Right kidney (tissue), 9 donors: ENCODE measurements at places on chromosomes 1 and 21.

GRCh38 chr1:191641420-191642260 is 516.6 kb upstream of the RGS18 start:
- no peak for DNase-seq

- peak; percentile 13 for DNase-seq
Observed at GRCh38 chr21:41170442-41170841, 2.5 kb downstream of the BACE2 start.

DNA sequence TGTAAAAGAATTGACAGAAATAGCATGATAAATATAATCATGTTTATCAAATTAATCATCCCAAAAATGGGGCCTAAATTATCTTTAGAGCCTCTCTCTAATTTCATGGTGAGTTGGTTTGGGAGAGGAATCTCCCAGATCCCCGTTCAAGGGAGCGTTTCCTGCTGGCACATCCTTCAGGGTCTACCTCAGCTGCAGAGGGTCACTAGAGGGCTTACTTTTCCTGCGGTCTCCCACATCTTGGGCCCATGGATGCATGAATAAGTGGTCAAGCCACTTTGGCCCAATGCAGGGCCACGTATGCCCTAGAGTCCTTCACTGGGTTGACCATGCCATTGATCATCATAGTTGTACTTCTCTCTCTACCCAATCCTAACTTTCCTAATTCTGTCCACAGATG is 164.1 kb downstream of the USP25 start:
- no peak for DNase-seq

DNA sequence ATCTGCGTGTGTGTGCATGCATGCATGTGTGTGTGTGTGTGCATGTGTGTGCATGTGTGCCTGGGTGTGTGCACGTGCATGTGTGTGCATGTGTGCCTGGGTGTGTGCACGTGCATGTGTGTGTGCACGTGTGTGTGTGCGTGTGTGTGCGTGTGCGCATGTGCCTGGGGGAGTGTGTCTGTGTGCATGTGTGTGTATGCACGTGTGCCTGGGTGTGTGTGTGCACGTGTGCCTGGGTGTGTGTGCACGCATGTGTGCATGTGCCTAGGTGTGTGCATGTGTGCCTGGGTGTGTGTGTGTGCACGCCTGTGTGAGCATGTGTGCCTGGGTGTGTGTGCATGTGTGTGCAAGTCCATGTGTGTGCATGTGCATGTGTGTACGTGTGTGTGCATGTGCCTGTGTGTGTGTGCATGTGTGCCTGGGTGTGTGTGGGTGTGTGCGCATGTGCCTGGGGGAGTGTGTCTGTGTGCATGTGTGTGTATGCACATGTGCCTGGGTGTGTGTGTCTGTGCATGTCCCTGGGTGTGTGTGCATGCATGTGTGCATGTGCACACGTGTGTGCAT is 29.3 kb upstream of the COL6A2 start:
- no peak for DNase-seq

GRCh38 chr1:1235016-1235744 is 3.1 kb downstream of the B3GALT6 start:
- DNase-seq, result no peak

GRCh38 chr1:27606708-27607238 is 2.8 kb upstream of the AHDC1 start:
- no peak for DNase-seq

DNA sequence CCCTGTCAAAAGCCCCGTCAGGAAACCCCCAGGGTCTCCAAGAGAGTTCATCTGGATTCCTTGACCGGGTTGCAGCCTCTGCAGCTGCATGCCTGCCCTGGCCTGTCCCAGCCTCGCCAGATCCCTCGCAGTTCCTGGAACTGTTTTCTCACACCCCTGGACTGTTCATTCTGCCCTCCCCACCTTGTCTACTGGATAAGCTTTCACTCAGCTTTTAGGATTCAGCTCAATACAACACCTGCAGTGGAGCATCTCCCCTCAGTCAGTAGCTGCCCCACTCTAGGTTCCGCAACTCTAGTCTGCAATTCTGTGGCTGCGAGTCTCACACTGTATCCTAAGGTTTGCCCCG is 67.2 kb downstream of the FAM163A start:
- DNase-seq, result no peak

- DNase-seq, result no peak
Observed at GRCh38 chr1:68705466-68705865, 208.6 kb upstream of the DEPDC1 start.

DNA sequence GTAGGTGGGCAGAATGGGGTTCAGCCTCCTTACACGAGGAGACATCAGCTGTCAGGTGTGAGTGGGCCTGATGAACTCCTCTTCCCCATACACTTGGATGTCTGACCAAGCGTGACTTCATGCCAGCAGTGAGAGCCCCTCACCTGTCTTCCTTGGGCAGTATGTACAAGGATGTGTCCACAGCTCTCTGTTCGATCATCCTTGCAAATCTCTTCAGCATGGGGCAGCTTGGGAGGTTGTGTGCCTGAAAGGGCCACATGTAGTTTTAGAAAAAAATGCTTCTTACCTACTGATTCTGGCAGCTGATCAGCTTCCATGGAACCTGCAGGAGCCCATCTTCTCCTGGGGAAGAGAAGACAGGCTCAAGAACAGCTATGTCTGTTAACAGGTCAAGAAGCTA is 18.0 kb downstream of the ACP6 start:
- no peak for DNase-seq

- peak; percentile 80 for DNase-seq
Observed at GRCh38 chr1:100539836-100540536, 2.0 kb downstream of the GPR88 start.

- DNase-seq, result no peak
Observed at GRCh38 chr1:64361974-64362373, 108.0 kb upstream of the CACHD1 start.

DNA sequence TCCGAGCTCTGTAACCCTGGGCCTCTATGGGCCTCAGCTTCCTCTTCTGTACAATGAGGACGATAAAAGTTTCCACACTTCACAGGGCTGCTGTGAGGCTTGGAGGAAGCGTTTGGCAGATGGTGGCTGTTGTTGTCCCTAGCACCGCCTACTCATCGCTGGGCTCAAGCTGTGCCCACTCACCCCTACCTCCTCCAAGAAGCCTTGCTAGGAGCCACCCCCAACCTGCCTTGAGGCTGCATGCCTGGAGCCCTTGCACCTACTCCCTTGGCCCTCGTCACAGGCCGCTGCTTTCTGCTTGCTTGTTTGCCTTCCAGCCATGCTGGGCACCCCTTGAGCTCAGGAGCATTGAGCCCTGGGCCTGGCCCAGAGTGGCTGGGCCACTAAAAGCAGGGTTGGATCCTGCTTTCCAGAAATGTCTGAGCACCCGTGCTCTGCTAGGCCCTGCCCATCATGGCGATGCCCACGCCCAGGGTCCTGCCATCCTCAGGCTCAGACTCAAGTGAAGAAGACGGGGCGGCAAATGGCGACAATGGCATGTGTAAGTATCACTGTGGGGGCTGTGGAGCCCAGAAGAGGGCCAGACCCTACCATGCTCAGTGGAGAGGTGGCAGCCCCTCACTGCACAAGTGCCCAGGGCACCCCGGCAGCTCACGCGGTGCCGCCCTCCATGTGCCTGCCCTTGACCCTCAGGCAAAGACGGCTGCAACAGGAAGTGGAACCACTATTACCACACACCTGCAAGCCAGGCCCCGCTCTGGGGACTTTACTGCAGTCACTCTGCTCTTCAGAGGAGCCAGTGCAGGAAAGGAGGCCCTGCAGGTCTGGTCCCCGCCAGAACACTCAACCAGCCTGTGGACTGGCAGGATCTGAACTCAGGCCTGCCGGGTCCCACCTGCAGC is 9.5 kb downstream of the SH3BGRL3 start:
- no peak for DNase-seq

DNA sequence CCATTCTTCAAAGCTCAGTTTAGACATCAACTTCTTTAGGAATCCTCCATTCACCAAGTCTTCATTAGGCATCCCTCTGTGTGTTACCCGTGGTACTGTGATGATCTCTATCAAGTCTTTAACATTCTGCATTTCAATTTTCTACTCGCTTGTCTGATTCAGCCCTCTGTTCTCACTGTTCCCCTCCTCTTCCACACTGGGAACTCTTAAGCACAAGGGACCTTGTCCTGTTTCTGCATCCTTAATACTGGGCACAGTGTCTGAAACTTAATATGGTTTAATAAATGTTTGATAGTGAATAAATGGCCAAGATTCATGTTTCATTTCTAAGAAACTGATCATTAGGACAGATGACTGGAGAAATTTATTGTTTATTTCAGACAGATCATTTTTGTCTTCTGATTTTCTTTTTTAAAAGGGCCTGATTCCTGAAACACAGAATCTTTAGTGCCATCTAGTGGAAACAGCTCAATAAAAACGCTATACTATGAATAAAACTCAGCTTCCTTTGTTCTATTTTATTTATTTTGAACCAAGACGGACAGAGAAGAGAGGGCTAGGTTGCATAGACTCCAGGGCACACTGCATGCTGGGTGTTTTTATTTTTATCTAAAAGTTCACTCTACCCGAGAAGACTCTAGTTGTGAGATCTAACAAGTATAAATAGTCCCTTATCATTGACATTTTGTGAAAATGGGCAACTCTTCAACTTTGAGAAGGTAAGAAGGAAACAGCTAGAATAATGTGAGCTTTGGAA is 7.0 kb upstream of the TRIM45 start:
- peak; percentile 40 for DNase-seq

DNA sequence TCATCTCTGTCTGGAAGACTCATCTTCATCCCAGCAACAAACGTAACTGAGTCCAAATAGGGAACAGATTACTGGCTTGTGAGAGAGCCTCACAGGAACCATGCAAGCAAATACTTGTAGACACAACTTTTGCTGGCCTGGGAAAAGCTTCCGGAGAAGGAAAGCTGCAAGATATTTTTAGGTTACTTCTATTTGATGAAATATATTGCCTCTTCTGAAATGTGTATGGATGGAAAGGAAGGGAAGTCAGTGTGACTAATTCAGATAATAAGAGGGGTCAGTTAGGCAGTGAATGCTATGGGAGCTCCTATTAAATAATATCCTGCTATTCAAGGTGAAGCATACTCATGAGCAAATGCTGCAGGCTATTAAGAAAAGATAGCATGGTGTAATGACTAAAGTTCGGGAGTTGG is 20.4 kb upstream of the FGGY start:
- no peak for DNase-seq

- no peak for DNase-seq
Observed at GRCh38 chr1:170732252-170732588, 68.3 kb downstream of the PRRX1 start.

GRCh38 chr1:30965924-30966599 is 57.5 kb upstream of the SDC3 start:
- no peak for DNase-seq

DNA sequence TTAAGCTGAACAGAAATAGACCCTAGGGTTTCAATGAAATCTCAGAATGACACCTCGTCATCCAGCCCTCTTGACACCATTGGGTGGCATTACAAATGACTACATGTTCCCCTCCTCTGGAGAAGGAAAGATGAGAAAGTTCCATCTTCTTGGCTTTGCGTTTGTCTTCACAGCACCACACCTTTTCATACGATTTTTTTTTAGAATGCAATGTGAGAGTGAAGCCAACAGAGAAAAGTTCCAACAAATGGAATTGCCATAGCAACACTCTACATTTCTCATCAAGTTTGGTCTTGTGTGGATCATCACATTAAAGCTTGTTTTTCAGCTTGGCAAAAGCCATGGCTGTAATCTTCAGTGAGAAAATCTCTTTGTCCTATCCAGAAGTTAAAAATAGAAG is 183.4 kb upstream of the SNX7 start:
- DNase-seq, result no peak

- no peak for DNase-seq
Observed at GRCh38 chr21:21463456-21463855, 465.2 kb downstream of the NCAM2 start.

DNA sequence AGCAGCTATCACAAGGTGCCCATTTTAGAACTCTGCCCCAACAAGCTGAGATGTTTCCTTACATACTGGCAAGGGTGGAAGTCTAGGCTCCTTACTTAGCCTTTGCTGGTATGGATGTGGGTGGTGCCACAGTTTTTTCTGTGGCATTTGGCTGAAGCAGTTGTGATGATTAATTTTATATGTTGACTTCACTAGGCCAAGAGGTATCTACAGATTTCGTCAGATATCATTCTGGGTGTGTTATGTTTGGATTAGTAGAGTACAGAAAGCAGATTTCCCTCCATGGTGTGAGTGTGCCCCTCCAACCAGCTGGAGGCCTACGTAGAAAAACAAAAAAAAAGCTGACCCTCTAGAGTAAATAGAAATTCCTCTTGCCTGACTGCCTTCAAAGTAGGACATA is 317.0 kb downstream of the BARHL2 start:
- no peak for DNase-seq
